ENCODE measurements at places on chromosomes 3 and 15.

DNA sequence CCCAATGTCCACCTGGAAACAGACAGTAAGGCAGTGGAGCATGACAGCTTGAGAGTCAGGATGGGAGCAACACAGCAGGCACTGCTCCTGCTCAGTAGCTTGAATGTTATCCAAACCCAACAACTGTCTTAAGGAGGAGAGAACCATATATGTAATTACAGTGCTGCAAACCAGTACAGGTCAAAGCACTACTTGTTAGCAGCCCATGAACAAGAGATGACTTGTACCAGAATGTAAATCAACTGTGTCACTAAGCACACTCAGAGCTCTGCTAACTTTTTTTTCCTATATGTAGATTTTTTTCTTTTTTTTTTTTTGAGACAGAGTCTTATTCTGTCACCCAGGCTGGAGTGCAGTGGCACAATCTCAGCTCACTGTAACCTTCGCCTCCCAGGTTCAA, 87.1 kb downstream of the ANO10 start:
- no peak for DNase-seq

DNA sequence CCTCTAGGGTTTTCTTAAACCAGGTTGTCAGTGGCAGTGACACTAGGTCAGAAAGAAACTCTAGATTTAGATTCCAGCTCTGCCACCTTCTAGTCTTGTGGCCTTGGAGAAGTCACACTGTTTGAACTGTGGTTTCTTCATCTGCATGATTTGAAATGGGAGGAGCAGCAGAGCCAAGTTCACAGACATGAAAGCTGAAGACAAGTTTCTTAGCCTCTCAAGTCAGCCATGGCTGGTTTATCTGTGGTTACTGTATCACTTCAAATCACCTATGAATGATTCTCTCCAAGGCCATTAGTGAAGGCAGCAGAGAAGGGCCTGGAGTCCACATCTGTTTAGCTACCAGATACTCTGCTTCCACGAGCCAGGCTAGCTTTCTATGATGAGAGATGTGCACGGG, 15.6 kb downstream of the CLEC3B start:
- DNase-seq, result no peak

GRCh38 chr3:170811515-170811914, 58.5 kb downstream of the RPL22L1 start:
- DNase-seq, result no peak

GRCh38 chr3:77412584-77412983, 372.7 kb downstream of the ROBO2 start:
- DNase-seq, result no peak

GRCh38 chr3:113219605-113220300, 8.4 kb downstream of the BOC start:
- no peak for DNase-seq
